ENCODE measurements at places on chromosomes 12 and 14.
A peak's percentile ranks its signal among the peaks of the same experiment; 100 is the strongest.

DNA sequence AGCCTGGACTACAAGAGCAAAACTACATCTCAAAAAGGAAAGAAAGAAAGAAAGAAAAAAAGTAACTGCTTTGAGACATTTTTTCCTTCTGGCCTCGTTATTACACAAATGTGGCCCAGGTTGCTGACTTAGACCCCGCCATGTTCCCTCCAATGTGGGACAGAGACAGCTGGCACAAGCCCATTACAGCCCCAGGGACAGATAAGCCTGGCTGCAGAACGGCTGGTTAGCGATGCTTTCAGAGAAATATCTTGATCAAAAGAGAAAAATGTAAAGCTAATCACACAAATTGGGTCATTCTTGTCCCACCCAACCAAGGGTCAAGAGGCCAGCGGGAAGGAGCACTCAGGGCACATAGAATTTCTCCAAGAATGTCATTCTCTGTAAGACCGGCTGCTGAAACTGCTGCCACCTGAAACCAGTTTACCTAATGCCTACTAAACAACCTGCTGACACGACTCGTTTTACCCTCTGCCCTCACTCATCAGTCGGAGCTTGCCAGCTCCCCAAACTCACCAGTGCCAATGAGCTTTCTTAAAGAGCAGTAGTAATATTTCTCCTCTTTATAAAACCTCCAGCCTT is 63.1 kb downstream of the TNFAIP2 start:
- no peak for DNase-seq

DNA sequence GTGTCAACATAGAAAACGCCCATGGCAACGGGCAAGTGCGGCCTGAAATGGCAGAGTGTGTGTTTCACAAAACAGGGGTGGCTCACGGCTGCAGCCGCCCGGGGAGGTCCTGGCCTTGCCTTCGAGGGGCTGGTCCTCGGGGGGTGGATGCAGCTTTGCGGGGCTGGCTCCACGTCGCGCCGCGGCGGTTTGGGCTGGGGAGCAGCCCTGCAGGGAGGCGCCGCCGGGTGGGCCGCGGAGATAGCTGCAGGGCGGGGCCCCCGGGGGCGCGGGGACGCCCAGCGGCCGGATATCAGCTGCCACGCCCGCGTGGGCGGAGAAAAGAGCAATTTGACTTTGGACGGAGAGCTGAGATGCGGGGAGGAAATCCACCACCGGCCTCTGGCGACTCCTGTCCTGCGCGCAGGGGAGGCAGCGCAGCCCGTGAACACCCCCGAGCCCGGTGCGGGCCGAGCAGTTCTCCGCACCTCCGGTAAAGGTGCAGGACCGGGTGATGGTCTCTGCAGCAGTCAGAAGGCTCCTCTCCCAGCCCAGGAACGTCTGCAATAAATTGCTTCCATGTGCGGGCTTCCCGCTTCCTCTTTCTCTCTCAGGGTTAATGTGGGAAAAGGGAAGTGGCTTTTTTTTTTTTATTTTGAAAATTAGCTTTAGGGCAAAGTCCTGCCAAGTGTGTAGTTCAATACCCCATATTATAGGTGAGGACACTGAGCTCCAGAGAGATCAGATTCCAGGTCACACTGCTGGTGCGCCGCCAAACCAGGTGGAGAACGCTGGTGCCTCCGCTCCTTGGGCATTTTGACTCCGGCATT is 110.5 kb downstream of the ARF6 start:
- DNase-seq, result peak; percentile 66

GRCh38 chr14:34824256-34824655 is 50.9 kb downstream of the BAZ1A start:
- no peak for DNase-seq

GRCh38 chr14:22919601-22919921 is 612 bp upstream of the RBM23 start:
- no peak for DNase-seq

- no peak for DNase-seq
Measured at GRCh38 chr12:130506844-130507243, 169.2 kb downstream of the PIWIL1 start.

GRCh38 chr12:65605019-65605418 is 219.3 kb upstream of the HMGA2 start:
- DNase-seq, result no peak

DNA sequence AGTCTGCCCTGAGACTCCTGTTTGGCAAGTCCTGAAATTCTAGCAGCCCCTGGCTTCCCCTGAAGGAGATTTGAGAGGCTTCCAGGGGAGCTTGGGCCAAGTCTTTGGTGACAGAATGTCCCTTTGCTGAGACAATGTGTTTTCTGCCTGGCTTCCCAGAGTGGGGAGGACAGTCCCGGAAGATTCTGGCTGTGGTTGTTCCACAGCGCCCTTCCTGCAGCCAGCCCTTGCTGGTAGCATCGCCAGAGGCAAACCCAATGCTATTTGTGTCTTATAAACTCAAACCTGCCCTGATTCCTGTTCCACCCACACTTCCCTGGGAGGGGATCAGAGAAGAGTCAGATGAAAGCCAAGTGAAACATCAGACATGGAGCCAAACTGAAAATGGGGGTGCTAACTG is 56.4 kb upstream of the OAS1 start:
- no peak for DNase-seq

DNA sequence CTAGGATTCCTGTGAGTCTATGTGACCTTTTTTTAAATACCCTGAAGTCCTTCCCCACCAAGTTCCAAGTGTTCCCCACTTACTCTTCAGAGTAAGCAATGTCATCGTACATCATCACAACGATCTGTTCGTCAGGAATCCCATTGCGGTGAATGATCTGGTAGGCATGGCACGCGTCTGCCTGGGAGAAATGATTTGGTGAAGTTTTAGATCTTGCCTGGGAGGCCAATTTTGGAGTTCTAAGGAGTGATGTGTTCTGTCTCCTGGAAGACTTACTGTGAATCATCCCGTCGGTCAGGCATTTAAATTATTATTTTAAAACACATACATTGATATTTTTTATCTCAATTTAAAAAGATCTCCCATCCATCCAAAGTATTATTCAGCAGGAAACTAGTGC is 29.8 kb downstream of the LGMN start:
- DNase-seq, result no peak

GRCh38 chr12:19994968-19995367 is 373.4 kb upstream of the PDE3A start:
- no peak for DNase-seq

GRCh38 chr14:51211149-51211548 is 28.9 kb upstream of the TMX1 start:
- DNase-seq, result no peak

DNA sequence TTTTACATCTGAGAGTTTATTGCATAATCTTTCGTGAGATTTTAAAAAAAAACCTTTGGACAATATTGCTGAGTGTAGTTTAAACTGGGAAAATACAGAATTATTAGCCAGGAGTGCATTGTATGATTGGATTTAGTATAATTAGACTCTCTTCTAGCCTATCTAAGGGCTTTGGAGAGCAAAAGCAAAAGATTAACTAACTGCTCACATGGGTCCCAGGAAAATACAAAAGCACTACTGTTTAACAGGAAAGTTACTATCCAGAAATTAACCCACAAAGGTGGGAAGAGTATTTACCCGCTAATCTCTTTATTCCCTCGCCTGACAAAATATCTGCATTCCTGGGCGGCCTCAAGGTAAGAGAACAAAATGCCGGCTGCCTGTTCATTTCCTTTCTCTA is 309.5 kb downstream of the ATXN7L3B start:
- DNase-seq, result no peak

DNA sequence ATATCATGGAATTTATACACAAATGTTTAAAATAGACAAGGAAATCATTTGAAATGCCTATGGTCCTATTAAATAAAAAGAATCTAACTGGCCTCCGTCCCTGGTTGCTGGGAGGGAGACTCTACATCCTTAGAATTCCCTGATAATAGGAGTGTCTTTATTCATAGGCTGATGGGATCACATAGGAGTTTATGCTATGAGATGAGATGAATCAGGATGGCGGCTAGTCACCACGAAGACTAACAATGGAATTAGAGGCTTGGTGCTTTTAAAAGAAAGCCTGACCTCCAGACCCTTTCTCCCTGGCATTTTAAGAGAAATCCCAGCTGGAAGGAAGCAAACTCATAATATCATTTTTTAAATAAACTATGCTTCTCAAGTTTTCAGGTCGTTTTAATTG is 69.7 kb downstream of the SEC23A start:
- DNase-seq, result no peak

GRCh38 chr12:50564237-50564947 is 59.6 kb downstream of the DIP2B start:
- DNase-seq, result no peak

- DNase-seq, result no peak
Measured at GRCh38 chr12:82972624-82973023, 285.9 kb downstream of the TMTC2 start.

DNA sequence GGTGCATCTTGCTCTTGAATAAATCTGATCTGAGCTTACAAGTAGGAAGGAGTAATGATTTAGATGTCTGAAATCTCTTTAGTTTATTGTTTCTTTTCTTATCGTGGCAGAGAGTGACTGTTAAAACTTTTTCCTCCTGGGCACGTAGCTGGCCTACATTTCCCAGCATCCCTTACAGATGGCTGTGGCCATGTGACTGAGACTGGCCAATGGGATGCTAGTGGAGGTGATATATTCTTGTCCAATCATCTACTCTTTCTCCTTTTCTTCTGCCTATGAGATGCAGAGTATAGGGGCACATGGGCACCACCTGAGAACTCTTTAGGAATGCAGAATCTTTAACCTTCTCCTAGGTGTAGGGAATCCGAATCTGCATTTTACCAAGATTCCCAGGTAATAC is 237.3 kb downstream of the RGS6 start:
- no peak for DNase-seq

Measured in stimulated activated CD4-positive, alpha-beta T cell treated with anti-CD3 and anti-CD28 coated beads, Interleukin-12 subunit alpha, Interleukin-12 subunit beta, amount 100 ng/mL, for 48 hours (primary cell).